GM13977 (cell line): ENCODE measurements at places on chromosomes 1 and 21.

- DNase-seq: no peak
These were observed 213.0 kb downstream of the COL24A1 start for GRCh38 chr1:85943526-85943925.

DNA sequence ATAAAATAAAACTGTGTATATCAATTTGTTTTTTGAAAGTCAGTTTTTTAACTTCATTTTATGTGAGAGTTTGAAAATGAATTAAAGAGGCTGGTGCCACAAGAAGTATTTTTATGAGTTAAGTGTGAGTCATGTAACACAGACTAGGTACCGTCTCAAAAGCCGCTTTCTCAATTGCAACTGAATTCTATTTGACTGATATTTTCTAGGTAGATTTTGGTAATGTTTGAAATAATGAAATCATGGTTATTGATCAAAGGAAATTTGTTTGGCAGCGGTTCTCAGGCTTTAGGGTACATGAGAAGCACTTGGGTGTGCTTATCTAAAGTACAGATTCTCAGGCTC, 4.6 kb downstream of the SNX27 start:
- no peak for DNase-seq

DNA sequence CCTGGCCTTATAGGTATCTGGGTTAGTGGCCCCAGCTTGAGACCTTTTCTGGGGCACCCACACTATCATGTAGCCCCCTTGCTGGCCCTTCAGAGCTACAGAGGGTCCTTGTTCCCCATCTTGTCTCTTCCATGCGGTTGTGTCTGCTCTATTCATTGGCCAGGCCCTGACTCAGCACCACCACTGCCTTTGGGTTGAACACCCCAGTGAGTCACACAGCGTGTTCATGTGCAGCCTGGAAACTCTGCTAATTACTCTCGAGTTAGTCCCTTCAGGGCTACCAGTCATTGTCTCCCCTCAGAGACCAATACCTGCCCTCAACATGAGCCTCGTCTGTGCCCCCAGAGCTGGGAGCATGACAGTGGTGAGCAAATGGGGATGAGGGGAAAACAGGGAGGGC, 28.2 kb upstream of the IKBKE start:
- DNase-seq: no peak

GRCh38 chr1:54460861-54461387, 54.7 kb upstream of the SSBP3 start:
- DNase-seq: no peak

- no peak for DNase-seq
These were observed 123.4 kb downstream of the ETS2 start for GRCh38 chr21:38929142-38929541.

DNA sequence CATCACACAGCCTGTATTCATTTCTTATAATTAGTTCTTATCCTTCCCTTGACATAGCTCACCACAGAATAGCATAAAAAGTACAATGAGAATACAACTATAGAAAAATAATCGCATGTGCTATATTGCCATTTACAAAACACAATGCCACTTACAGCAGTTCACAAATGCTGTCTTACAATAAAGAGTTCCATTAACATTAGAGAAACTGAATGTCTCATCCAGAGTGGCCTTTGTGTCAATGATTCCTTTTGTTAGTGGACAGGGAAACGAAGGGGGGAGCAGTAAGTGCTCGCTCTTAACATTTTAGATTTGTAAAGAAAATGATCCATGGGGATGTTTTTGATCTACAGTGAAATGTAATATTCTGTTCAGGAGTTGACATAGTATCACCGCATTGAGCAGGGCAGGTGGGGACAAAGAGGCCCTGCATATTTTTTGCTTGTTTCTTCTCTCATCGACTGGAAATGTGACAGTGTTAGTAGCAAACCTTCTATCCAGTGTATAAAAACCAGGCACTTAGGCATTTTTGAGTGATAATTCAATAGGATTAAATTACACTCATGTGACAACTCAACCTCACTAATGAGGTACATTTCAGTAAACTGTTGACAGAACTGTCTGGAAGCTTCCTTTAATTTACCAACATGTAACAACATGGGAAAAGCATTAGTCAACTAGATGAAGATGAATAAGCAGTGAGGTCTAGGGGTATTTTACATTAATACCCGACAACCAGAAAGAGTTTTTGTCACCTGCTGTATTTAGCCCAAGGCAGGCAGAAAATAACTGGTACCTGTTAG, 35.6 kb upstream of the RRP15 start:
- DNase-seq: no peak

GRCh38 chr1:247291833-247292561, 36.1 kb downstream of the VN1R5 start:
- no peak for DNase-seq

- DNase-seq: no peak
These were observed 4.9 kb upstream of the CAPN2 start for GRCh38 chr1:223707256-223708000.

- no peak for DNase-seq
These were observed 31.9 kb downstream of the ZBTB18 start for GRCh38 chr1:244082969-244083368.

DNA sequence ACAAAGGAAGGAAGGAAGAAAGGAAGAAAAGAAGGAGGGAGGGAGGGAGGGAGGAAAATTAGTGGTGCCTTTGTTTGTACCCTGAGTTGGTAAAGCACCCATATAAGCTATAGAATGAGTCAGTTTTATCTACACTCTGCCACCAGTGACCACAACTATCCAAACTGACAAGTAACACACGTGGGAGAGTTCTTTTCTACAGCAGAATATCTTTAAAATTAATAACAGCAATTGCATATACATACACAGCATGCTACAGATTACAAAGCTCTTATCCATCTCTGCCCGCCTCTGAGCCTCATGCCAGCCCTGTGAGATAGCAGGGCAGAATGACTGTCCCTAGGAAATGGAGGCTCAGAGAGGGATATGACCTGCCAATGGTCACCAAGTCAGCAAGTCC, 20.3 kb downstream of the CDCP2 start:
- no peak for DNase-seq

DNA sequence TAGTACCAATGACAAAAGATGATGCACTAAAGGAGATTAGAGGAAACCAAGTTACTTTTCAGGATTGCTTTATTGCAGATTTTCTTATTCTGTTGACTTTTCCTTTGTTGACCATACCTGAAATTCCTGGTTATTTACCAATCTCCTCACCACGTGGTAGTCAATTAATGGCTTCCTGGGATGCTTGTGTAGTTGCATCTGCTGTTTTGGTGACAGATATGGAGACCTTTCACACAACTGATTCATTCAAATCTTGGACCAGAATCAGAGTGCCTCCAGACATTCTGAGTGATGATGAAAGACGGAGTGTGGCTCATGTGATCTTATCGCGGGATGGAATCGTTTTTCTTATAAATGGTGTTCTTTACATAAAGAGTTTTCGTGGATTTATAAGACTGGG, 91.3 kb downstream of the CATSPERE start:
- no peak for DNase-seq
